ENCODE measurements at places on chromosomes 7 and 10.

- DNase-seq, result no peak
Observed at GRCh38 chr10:33249659-33250345, 84.7 kb downstream of the NRP1 start.

DNA sequence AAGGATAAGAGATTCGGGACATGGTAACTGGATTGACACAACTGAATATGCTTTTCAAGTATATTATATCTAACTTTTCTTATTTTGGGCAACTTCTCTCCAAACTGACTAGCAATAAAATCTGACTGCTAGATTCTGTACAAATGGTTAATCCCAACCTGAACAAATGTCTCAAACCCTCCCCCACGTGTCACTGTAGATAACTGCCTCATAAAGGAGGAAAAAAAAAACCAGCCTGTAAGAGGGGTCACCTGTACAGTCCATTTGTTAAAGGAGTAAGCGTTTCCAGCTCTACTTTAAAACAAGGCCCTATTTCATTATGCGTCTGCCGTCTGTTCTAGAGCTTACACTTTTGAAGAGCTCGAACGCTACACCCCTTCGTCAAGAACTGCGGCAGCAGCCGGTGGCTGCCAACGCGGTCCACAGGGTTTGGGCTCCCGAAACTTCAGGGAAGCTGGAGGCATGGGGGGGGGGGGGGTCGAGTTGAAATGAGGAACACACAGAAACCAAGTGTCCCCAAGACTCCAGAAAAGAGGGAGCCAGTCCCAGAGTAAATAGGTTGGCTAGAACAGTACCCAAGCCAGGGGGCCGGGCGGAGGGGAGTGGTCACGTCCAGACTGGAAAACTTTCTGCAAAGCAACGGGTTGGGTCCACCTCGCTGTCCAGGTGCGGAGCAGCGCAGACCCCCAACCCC lies 492 bp downstream of the COG5 start:
- peak; percentile 60 for DNase-seq

- DNase-seq, result no peak
Observed at GRCh38 chr10:24983946-24984345, 31.5 kb upstream of the PRTFDC1 start.

- DNase-seq, result no peak
Observed at GRCh38 chr7:80847895-80848294, 71.0 kb downstream of the SEMA3C start.

- no peak for DNase-seq
Observed at GRCh38 chr10:1137499-1138163, 81.4 kb downstream of the WDR37 start.

DNA sequence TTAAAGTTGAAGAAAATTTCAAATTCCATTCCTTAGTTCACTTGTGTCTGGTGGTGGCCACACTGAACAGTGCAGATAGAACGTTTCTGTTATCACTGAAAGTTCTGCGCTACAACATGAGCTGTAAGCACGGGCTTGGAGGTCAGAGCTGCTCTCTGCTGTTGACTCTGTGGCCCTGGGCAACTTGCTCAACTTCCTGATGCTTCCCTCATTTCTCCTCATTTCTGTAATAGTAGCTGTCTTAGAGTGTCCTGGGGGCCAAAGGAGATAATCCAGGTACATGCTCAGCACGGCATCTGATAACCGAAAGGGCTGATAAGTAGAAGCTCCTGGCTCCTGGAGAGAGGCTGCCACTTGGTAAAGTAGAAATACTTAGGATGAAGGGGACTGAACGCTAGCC lies 92.3 kb upstream of the DUSP5 start:
- DNase-seq, result no peak

GRCh38 chr10:60549686-60550085 lies 160.0 kb upstream of the ANK3 start:
- DNase-seq, result peak; percentile 25

DNA sequence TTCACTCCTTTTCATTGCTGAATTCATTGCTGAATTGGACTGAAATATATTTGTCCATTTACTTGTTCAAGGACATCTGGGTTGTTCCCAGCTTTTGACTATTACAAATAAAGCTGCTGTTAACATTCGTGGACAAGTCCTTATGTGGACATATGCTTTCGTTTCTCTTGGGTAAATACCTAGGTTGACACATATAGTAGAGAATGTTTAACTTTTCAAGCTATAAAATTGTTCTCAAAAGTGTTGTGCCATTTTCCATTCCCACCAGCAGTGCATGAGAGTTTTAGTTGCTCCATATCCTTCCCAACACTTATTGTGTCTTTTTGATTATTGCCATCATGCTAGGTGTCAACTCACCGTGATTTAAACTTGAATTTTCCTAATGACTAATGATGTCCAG lies 17.5 kb upstream of the CPVL start:
- DNase-seq, result no peak

All from hematopoietic multipotent progenitor cell treated with erythropoietin and hydrocortisone succinate and interleukin-3 and kit ligand, for 8 days (in vitro differentiated cells).